ENCODE measurements at places on chromosomes 12 and 14.

GRCh38 chr14:52755607-52756316, 25.8 kb downstream of the STYX start:
- no peak for DNase-seq

DNA sequence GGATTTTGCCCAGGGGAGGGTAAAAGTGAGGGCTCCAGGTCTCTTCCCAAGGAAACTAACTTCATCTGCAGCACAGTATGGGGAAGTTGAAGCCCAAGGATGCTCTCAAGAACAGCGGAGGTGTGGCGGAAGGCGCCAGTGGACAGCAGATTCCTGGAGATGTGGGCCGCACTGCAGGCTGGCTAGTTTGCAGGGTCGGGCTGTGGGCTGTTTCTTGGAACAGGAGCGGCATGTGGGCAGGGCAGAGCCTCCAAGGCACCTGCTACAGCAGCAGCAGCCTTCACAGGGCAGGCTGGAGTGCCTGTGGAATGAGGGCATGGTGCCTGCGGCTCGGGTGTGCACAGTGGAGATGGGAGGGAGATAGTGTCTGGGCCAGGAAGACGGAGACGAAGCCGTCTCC, 100.0 kb upstream of the SFSWAP start:
- DNase-seq: no peak

GRCh38 chr14:24847568-24848095, 202.3 kb downstream of the STXBP6 start:
- DNase-seq: no peak

DNA sequence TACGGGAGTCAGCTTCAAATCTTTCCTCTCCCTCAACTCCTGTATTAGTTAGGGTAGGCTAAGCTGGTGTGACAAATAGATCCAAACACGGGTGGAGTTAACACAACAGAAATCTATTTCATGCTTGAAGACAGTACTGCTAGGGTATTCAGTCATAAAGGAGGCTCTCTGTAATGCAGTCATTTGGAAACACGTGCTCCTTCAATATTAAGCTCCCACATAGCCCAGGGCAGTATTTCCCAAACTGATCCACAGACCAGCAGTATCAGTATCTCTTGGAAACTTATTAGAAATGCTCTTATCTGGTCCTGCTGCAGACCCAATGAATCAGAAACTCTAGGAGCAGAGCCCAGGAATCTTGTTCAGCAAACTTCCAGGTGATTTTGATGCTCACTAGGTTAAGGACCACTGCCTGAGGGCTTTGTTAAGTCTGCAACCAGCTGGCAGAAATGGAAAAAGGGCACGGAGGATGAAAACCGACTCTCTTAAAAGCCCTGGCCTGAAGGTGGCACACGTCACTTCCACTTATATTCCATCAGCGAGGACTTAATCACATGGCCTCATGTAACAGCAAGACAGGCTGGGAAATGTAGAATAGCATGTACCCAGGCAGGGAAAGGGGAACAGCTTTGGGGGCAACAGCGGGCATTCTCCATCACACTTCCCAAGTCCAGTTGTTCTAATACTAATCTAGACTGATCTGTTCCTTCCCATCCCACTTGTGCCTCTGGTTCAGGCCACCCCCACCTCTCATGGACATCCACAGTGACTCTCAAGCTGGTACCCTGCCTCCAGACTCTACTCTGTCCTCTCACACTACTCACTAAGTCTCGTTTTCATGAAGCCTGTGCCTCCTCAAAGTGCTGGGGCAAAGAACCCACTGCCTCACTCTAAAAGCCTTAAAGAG, 38.2 kb upstream of the RIC8B start:
- DNase-seq: no peak

- no peak for DNase-seq
These were observed 22.7 kb upstream of the EID3 start for GRCh38 chr12:104280717-104281458.

DNA sequence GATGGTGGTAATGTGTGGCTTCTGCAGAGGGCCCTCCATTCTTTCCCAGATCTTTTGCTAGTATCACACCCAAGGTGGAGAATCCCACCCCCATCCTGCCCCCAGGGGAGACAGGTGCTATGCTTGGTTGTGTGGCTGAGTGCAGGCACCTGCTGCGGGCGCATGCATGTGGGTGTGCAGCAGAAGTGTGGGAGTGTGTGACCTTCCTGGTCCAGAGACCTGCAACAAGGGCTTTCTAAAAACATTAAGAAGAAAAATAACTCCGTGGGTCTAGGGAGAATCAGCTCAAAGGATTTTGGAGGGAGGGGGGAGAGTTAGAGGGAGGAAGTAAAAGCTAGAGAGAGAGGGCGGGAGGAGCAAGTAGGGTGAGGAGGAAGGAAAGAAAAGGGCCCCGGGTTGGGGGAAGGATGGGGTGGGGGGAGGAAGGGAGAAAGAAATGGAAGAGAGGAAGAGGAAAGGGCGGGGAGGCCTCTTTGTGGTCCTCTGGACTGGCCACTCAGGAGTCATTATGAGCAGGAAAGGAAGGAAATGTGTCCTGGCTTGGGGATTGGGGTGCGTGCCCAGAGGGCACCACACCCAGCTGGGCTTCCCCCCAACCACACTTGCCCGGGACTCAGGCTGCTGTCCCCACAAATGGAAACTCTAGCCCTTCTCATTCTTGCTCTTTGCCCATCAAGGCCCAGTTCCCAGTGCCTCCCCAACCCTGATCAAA, 3.1 kb upstream of the FIGNL2 start:
- DNase-seq: no peak

DNA sequence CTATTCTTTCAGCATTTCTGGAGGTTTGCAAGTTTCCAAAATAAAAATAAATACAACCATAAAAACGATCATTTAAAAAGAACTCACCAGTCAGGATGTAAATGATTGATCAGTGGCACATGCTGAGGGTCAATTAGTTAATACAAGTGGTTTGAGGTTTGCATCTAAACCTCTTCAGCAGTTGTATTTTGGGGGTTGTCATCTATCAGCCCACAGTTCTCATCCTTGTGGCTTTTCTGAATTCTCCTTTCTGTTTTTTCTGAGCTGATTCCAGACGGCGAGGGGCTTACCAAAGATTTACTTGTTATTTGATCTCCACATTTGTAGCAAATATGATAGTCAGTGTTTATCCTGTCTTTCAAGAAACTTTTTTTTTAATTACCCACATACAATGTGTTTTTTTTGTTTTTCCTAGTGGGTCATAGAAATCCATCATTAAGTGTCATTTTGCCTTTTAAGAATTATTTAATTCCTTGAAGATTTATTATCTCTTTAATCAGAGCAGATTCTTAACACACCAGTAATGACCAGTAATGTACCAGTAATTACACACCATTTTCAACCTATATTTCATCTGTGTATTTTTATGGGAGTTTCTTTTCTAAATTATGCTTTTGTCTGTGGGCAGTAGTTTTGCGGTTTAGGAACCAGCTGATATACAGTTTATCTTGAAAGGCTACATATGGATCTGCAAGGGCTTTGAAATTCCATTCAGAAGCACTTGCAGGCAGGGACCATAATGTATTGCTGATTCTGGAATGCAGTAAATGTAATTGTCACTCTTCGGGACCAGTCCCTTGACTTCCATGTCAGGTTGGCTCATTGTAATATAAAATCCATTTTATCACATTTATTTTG, 56.3 kb upstream of the DAAM1 start:
- DNase-seq: no peak

GRCh38 chr14:97456958-97457357, 659.8 kb downstream of the VRK1 start:
- DNase-seq: no peak

- DNase-seq: no peak
These were observed 5.1 kb downstream of the AHNAK2 start for GRCh38 chr14:104973135-104973384.

Data from eye (tissue), 1 donor.